ENCODE measurements at places on chromosomes 16 and 17. TPM values are rescaled to one million over a fixed set of nuclear protein-coding genes. Genes with fewer than 3 reads are reported as not detected.

DNA sequence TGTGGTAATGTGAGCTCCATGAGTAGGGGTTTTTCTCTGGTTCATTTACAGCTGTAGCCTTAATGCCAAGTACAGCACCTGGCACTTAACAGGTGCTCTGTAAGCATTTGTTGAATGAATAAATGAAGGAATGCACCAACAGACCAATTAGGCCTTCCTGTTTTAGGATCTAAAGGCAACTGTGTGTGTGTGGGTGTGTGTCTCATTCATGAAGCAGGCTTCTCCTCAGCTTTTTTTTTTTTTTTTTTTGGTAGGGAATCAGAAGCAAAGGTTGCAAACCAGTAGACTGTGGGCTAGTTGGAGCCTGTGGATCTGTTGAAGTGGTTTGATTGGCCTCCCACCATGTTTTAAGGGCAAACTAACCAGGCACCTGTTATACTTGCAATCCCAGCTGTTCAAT lies 48.1 kb downstream of the HS3ST2 start:
- DNase-seq, result no peak

DNA sequence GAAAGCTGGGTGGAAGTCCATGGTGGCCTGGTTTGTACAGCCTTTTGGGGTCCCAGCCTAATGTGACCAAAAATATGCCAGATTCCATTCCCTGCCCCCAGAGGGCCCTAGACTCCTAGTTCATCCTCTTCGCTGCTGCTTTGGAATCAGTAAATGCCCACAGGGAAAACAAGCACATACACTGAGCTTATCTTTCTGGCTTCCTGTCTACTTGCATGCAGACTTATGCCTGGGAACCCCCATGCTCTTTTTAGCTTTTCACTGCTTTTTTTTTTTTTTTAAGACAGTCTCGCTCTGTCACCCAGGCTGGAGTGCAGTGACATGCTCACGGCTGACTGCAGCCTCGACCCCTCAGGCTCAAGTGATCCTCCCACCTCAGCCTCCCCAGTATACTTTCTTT lies 6.2 kb upstream of the CD300LG start:
- DNase-seq, result no peak

GRCh38 chr17:76173474-76173873 lies 32.4 kb upstream of the FOXJ1 start:
- no peak for DNase-seq

The RGS11 gene
- total RNA-seq, result 8.1 TPM

The CCL1 gene
- not detected for total RNA-seq

DNA sequence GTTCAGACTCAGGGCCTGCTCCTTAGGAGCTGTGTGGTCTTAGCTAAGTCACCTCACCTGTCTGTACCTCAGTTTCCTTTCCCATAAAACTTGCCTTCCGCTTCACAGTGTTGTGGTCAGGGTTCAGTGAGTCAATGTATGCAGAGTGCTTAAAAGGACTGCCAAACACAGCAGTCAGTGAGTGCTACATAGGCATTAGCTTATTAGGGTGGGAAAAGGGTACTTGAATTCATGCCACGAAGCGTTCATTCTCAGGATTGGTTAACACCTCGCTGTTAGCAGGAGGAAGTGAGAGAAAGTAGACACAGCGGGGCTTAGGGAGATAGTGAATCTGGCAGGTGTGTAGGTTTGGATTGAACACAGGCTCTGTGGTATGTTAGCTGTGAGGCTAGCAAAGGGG lies 155.2 kb downstream of the SHISA9 start:
- DNase-seq, result no peak

The YBX2 gene
- total RNA-seq, result 37.8 TPM

- peak; percentile 90 for DNase-seq
Observed at GRCh38 chr17:39738983-39739884, 1.5 kb downstream of the GRB7 start.

All from mucosa of descending colon (tissue), 3 donors.